ENCODE measurements at places on chromosomes 3 and 15. TPM values are rescaled to one million over a fixed set of nuclear protein-coding genes. Genes with fewer than 3 reads are reported as not detected.

CYP1A2 gene
- not detected for total RNA-seq

C3orf80 gene
- not detected for total RNA-seq

IQCH gene
- 0.31 TPM for total RNA-seq

APOD gene
- total RNA-seq = not detected

GOLGA8M gene
- 1.6 TPM for total RNA-seq

ECE2 gene
- not detected for total RNA-seq

WDR72 gene
- not detected for total RNA-seq

DET1 gene
- total RNA-seq = 5.5 TPM

PSMA4 gene
- 399 TPM for total RNA-seq

CACNA2D3 gene
- total RNA-seq = not detected

CMTM6 gene
- total RNA-seq = 204 TPM

TMEM212 gene
- not detected for total RNA-seq

KLHL40 gene
- total RNA-seq = not detected

EFCC1 gene
- total RNA-seq = 2.8 TPM

SAMMSON gene
- total RNA-seq = not detected

MAP1A gene
- 37.3 TPM for total RNA-seq

WDR93 gene
- 0.05 TPM for total RNA-seq

INO80 gene
- 25.5 TPM for total RNA-seq

MAGI1 gene
- 4.6 TPM for total RNA-seq

GRAMD2A gene
- not detected for total RNA-seq

UNC13C gene
- total RNA-seq = not detected

LAMB2 gene
- 171 TPM for total RNA-seq

WDR49 gene
- total RNA-seq = not detected

IGF2BP2 gene
- total RNA-seq = 37.9 TPM

IMPG2 gene
- total RNA-seq = 0.05 TPM

CCDC13 gene
- 0.39 TPM for total RNA-seq

RBPMS2 gene
- 0.11 TPM for total RNA-seq

IFRD2 gene
- total RNA-seq = 81.8 TPM

EPM2AIP1 gene
- 7.8 TPM for total RNA-seq

SUCLG2 gene
- 53.7 TPM for total RNA-seq

FGF7 gene
- not detected for total RNA-seq

HIGD2B gene
- total RNA-seq = not detected

FBXW12 gene
- total RNA-seq = not detected

TMEM115 gene
- 40.6 TPM for total RNA-seq

AGBL1 gene
- not detected for total RNA-seq

GADL1 gene
- not detected for total RNA-seq

CCR9 gene
- not detected for total RNA-seq

MYEF2 gene
- 4.4 TPM for total RNA-seq

CX3CR1 gene
- not detected for total RNA-seq

CAND2 gene
- 1.5 TPM for total RNA-seq

FETUB gene
- total RNA-seq = not detected

LINGO1 gene
- not detected for total RNA-seq
